ENCODE measurements at places on chromosomes 2 and 18. TPM values are rescaled to one million over a fixed set of nuclear protein-coding genes. Genes with fewer than 3 reads are reported as not detected.

Gene ADAM17
- total RNA-seq, result 23.5 TPM

Gene ATP8B1
- 4.6 TPM for total RNA-seq

Gene DSC2
- 39.7 TPM for total RNA-seq

Gene DYSF
- total RNA-seq, result 8.5 TPM

Gene PTPN2
- total RNA-seq, result 54.5 TPM

Gene CEP76
- total RNA-seq, result 14.3 TPM

Gene BCL11A
- 59.3 TPM for total RNA-seq

Gene FEV
- not detected for total RNA-seq

Gene UGT1A8
- total RNA-seq, result not detected

Gene CFC1
- total RNA-seq, result 0.31 TPM

Gene HOXD13
- total RNA-seq, result not detected

Gene MC2R
- total RNA-seq, result not detected

Gene ABCB11
- total RNA-seq, result not detected

Gene CRIM1
- 27.4 TPM for total RNA-seq

Gene ZSCAN30
- total RNA-seq, result 10.3 TPM

Gene KRCC1
- total RNA-seq, result 8.5 TPM

Gene DSEL
- total RNA-seq, result 20.6 TPM

Gene NT5C1B
- not detected for total RNA-seq

Gene NEU2
- not detected for total RNA-seq

Gene GREB1L
- 0.31 TPM for total RNA-seq

Gene TCF7L1
- 110 TPM for total RNA-seq

Gene ANKRD30B
- total RNA-seq, result not detected

Gene CDKL4
- total RNA-seq, result 0.29 TPM

Gene TEKT4
- total RNA-seq, result not detected

Gene EHBP1
- 64.1 TPM for total RNA-seq

Gene TLX2
- 0.17 TPM for total RNA-seq

Gene FBXO15
- total RNA-seq, result 0.84 TPM

Gene C2orf69
- 32.0 TPM for total RNA-seq

Gene RSAD2
- not detected for total RNA-seq

Gene ROCK2
- total RNA-seq, result 29.0 TPM

Gene CCNT2
- 39.7 TPM for total RNA-seq

Gene DNAJC5G
- 1.4 TPM for total RNA-seq

Gene TTN
- total RNA-seq, result 9.7 TPM

Gene CYB5A
- 154 TPM for total RNA-seq

Gene STEAP3
- total RNA-seq, result 22.2 TPM

Gene TMEM18
- total RNA-seq, result 22.3 TPM

Gene AMMECR1L
- 18.8 TPM for total RNA-seq

Gene ZSWIM2
- not detected for total RNA-seq

Gene LRRC30
- total RNA-seq, result not detected

Gene OR6B2
- not detected for total RNA-seq

Gene C2orf74
- 9.0 TPM for total RNA-seq

Gene AGXT
- total RNA-seq, result not detected

Gene GIGYF2
- total RNA-seq, result 58.2 TPM

Gene TNFRSF11A
- total RNA-seq, result 10.6 TPM

Gene DCC
- 1.4 TPM for total RNA-seq

Gene NYAP2
- total RNA-seq, result not detected

Gene EPB41L3
- 12.8 TPM for total RNA-seq

Gene CD8B
- 0.35 TPM for total RNA-seq

Gene EMILIN1
- total RNA-seq, result 2.9 TPM

Measured in H1 (cell line).